Fibroblast of skin of left biceps (primary cell): ENCODE measurements at places on chromosomes 2 and 18.
A peak's percentile ranks its signal among the peaks of the same experiment; 100 is the strongest.

DNA sequence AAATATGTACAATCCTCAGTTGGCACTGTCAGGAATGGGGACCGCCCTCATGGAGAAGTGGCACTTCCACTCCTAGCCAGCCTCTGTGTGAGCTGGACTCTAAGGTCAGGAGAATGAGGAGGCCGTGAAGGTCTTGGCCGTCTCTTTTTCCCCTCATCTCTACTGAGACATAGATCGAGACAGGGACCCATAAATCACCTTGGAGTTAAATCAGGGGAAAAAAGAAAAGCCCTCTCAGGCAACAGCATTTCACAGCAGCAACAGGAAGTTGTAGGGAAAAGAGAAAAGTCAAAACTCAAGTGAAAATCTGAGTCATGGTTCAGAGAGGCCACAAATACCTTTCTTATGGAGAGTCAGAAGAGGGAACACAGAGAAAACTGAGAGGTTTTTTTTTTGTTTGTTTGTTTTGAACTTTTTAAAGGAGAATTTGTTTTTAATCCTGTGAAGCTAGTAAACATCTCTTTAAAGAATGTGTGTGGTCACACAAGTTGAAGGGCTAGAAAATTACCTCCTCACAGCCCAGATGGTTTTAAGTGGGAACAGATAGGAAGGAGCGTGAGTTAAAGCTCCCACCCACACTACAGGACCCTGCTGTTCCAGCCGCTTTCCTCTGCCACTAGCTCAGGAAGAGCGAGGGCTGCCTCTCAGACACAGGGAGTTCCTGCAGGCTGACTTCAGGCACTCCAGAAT, 30.6 kb upstream of the CYP1B1 start:
- no peak for DNase-seq

- DNase-seq: no peak
Measured at GRCh38 chr2:20273042-20273441, 48.1 kb upstream of the SDC1 start.

- no peak for DNase-seq
Measured at GRCh38 chr2:228949831-228950230, 321.3 kb downstream of the PID1 start.

- DNase-seq: no peak
Measured at GRCh38 chr18:2992995-2993877, 19.7 kb downstream of the LPIN2 start.

DNA sequence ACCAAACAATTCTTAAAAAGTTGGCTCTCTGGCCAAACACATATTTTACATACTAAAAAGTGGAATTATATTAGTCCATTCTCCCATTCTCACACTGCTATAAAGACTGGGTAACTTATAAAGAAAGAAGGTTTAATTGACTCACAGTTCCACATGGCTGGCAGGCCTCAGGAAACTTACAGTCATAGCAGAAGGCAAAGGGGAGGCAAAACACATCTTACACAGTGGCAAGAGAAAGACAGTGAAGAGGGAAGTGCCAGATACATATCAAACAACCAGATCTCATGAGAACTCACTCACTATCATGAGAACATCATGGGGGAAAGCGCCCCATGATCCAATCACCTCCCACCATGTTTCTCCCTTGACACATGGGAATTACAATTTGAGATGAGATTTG, 42.6 kb downstream of the EDAR start:
- no peak for DNase-seq

- DNase-seq: peak; percentile 6
Measured at GRCh38 chr2:161077367-161078210, 82.6 kb upstream of the TANK start.

GRCh38 chr18:55790296-55790695, 202.3 kb upstream of the TCF4 start:
- peak; percentile 88 for DNase-seq

- no peak for DNase-seq
Measured at GRCh38 chr2:96838345-96839292, 5.2 kb downstream of the ANKRD23 start.

GRCh38 chr2:21191535-21191934, 67.8 kb downstream of the TDRD15 start:
- DNase-seq: no peak

DNA sequence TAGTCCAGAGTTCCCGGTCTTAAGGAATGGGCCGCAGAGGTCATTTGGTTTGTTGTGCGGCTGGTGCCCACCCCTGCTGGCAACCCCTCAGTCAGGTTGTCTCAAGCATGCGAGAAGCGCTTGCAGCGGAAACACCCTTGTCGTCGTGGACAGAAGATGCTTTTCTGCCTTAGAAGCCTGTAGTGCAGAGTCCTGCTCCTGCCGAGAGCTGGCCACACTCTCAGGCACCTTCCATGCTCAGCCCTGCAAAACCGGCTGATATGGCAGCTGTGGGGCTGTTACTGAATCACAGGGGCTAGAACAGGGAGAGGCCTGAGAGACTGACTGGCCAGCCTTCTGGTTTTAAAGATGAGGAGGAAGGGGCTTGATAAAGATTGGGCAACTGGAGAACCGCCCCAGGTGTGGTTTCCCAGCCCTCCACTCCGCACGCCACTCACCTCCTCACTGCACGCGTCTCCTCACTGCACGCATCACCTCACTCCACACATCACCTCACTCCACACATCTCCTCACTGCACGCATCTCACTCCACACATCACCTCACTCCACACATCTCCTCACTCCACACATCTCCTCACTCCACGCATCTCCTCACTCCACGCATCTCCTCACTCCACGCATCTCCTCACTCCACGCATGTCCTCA, 103.6 kb downstream of the USP40 start:
- no peak for DNase-seq

GRCh38 chr2:64419596-64420165, 34.3 kb upstream of the LGALSL start:
- no peak for DNase-seq

DNA sequence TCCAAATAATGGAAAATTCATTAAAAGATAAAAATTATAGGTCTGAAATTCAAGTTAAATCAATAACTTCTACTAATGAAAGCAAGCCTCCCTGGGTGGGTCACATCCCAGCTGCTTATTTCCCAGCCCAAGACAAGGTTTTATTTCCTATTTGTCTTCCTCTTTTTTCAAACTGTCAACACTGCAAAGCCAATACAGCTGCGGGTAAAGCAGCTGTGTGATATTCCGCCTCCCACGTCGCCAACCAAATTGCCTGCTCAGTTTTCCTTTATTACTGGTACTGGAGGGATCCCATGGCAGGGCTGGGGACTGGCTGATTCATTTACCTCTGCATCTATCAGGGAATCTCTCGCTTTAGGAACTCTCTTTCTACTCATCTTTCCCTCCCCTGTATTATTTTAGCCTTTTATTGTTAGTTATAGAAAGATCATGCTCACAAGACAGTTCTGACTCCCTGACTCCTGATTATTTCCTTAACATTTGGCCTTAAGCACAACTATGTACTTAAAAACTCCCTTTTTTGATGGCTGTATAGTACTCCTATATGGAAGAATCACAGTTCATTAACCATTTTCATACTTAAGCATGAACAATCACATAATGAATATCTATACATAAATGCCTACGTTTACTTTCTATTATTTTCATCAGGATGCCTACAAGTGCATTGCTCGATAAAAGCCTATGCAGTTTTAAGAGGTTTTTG, 253.1 kb downstream of the CDCA7 start:
- no peak for DNase-seq

DNA sequence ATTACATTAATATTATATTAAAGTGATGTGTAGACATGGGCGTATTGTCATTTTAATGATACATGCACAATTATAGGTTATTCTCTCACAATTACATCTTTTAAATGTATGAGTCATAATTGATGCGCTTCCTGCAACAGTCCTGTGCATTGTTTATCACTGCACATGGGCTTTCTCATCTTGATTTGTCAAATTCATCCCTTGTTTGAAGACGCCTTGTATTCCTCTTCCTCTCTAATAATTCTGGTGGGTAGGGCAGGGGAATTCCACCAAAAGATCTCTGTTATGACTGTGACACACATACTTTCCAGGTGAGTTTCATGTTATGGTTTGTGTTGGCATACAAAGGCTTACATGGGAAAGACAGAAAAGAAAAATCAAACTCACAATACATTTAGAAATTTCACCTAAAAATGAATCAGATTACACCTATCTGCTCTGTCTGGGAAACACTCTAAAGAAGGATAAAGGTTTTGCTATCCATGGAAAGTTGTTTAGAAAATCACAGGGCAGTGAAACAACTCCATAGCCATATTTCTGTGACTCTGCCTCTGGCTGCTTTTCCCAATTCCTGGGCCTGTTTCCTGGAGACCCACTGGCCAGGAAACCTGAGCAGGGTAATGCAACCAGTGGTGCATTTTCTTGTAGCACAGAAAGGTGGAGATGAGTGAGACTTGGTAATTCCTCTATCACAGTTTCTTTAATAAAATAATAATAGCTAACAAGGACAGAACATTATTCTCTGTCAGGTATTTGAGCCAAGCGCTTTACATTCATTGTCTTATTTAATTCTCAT, 13.2 kb downstream of the SLC9A2 start:
- no peak for DNase-seq

- no peak for DNase-seq
Measured at GRCh38 chr18:48019557-48020325, 89.3 kb upstream of the SMAD2 start.

- peak; percentile 84 for DNase-seq
Measured at GRCh38 chr2:125405816-125406215, 1250.1 kb upstream of the GYPC start.

DNA sequence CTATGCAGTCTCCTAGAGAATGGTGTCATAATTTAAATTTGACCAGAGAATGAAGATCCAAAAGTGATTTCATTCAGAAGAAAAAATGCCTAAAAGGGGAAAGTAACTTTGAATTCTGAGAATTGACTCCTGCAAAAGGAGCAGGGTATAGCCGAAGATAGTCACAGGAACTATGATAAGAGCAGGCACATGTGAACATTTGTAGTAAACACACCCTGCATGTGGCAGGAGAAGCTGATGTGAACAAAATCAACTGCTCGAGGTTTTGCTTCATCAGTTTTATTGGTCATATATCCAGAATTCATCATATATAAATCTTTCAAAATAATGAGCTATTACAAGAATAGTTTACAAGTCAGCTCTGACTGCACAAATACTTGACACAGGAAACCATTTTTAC, 14.0 kb downstream of the MCFD2 start:
- no peak for DNase-seq

- DNase-seq: no peak
Measured at GRCh38 chr18:31413137-31413536, 34.4 kb upstream of the DSG3 start.

GRCh38 chr2:152165306-152165705, 10.3 kb downstream of the STAM2 start:
- DNase-seq: no peak

GRCh38 chr2:71333619-71334018, 2.0 kb downstream of the ZNF638 start:
- no peak for DNase-seq

DNA sequence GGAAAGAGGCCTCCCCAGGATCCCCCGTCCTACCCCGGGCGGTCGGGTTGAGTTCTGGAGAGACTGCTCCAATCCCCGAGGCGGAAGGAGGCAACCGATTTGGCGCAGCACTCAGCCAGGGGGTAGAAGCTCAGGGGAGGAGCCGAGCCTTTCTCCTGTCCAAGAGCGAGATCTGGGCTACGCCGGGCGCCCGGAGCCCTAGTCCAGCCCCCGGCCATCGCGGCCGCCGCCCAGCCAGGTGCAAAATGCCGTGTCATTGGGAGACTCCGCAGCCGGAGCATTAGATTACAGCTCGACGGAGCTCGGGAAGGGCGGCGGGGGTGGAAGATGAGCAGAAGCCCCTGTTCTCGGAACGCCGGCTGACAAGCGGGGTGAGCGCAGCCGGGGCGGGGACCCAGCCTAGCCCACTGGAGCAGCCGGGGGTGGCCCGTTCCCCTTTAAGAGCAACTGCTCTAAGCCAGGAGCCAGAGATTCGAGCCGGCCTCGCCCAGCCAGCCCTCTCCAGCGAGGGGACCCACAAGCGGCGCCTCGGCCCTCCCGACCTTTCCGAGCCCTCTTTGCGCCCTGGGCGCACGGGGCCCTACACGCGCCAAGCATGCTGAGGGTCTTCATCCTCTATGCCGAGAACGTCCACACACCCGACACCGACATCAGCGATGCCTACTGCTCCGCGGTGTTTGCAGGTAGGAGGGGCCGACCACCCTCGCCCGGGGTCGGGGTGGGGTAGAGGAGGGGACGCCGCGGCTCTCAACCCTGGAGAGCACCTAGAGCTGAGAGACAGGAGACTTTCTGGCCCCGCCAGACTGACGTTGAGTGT, at the start of gene DYSF:
TSS of gene DYSF (plus strand) at position 158 of the 817 bp plus-strand sequence.
- no peak for DNase-seq

- peak; percentile 95 for DNase-seq
Measured at GRCh38 chr2:37802899-37803379, 122.1 kb upstream of the RMDN2 start.

DNA sequence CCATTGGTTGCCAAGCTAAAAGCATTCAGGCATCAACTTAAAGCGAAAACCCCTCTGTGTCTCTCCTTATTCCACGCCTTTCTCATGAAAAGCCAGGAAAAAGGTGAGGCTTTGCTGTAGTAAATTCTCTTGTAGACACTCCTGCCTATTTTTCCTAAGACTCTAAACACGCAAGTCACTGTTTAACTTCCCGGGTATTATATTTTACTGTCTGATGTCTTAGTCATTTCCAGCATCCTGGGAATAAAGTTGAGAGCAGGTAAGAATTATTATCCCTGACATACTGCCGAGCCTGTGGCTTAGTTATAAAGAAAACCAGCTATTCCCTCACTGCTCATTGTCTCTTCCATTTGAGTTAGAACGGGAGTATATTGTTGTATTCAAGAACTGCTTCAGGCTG, 112.4 kb upstream of the GATA6 start:
- DNase-seq: no peak

DNA sequence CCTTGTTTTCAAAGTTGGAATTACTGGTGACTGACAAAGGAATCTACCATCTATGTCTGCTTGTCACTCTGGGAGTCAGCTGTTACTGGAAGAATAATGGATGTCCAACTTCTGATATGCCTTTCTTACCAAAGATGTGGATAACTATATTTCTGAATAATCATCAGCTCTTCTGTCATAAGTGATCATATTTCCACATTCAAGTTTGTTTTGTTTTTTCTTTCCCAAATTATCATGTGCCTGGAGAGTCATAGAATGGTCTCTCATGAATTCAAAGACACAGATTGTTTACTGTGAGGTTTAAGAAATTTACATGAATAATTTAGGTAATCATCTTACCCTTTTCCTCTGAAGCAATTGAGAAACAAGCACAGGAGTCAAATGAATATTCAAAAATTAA, 986.7 kb upstream of the CDH2 start:
- DNase-seq: no peak

DNA sequence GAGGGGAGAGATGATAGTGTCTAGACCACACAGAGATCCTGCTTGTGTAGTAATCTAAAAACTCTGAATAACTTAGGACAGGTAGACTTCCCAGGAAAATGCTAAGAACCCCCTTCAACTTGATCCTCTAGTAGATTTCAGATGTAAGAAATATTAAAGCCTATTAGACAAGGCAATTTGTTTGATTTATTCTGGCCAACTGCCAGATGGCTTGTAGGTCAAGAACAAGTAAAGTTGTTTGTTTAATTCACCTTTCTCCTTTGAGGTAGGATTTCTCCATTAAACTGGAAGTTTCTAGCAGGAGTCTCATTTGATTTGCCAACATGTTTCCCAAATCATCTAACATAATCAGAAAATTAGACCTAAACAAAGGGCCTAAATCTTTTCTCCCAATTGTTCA, 48.6 kb downstream of the SH3RF3 start:
- no peak for DNase-seq
